Suprapubic skin (tissue), 4 donors: ENCODE measurements at places on chromosomes 16 and 17. TPM values are rescaled to one million over a fixed set of nuclear protein-coding genes. Genes with fewer than 3 reads are reported as not detected.

GRCh38 chr17:57766318-57766943 lies 21.3 kb upstream of the CCDC182 start:
- no peak for DNase-seq

- DNase-seq, result no peak
Observed at GRCh38 chr17:67272312-67273047, 27.5 kb upstream of the HELZ start.

GRCh38 chr17:66783656-66784381 lies 51.1 kb upstream of the CACNG5 start:
- peak; percentile 62 for DNase-seq

DNA sequence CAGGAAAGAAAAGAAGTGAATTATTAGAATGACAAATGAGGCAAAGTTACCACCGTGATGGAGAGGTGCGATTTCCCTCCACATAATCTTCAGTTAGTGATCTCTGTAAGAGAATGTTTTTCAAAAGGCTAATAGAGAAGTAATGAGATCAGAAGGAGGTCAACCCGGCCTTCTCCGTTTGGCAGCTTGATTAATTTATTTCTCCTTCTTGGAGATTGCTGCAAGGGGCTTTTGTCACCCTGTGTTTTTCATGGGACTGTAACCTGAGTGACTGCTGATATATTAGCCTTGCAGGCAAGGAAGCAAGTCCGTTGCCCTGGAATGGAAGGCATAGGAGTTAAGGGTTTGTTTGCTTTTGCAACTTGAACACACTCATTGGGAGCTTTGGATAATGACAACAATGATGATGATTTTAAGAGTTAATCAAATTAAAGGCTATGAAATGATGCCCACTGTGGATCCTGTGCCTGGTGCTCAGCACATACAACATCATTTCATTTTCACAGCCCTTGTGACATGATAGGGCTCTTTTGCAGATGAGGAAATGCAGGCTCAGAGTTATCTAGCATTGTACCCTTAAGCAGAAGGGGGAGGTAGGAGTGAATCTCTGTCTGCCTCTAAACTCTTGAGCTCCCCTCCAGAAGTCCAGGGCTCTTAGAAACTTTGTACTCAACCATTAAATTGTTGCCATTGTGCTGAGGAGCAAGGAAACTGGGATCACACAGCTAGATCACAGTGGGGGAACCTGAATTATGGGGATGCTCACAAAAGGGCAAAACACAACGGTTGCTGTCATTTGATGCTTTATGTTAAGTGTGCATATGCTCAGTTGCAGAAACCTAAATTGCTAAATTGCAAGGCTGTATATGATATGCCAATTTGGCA lies 226.3 kb downstream of the WWOX start:
- DNase-seq, result no peak

GRCh38 chr16:67959536-67960329 lies 8.7 kb downstream of the SLC12A4 start:
- peak; percentile 79 for DNase-seq

DNA sequence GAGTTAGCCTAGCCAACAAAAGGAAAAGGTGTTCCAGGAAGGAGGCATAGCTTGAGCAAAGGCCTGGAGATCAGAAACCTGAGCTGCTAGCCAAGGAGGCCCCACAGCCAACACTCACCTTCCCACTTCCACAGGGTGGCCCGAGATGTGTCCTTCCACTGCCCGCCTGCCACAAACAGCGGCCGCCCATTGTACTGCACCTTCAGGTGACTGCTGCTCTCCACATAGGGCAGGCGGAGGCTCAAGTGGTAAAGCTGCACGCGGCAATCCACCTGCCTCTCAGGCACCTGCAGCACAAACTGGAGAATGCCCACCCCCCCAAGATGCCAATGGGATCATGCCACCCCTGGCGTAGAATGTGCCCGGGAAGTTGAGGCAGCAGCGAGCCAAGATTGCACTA lies 111.5 kb downstream of the RMI2 start:
- no peak for DNase-seq

- DNase-seq, result no peak
Observed at GRCh38 chr17:60468371-60468770, 46.1 kb downstream of the CHCT1 start.

DNA sequence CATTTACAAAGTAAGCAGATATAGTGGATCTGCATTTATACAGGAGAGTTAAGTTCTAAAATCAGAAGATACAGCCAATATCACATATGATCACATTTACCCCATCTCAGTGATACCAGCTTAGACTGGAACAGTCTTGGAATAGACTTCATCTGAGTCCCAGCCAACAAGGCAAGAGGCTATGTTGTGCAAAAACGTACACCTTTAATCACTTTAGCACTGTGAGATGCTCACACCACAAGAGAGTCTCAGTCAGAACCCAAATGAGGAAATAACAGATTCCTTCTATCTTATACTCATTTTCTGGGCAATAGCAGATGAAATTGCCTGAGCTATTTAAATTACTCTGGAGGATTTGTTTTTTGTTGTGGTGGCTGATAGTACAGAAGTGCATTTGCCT lies 145.6 kb downstream of the ANKFN1 start:
- DNase-seq, result no peak

DNA sequence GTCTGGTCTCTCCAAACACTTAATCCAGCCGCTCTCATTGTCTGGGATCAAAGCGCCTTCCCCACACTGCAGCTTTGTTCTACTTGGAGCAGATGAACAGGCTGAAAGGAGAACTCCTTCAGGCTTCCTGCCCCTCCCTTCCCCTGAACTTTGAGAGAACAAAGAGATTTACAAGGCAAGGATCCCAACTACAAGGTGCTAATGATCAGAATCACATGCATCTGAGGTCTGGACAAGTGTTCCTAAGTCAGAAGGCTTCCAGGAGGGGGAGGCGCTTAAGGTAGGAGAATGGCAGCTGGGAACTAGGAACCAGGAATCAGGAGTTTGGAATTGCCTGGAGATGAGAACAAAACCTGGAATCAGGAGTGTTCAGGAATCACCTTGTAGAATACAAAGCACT lies 606.3 kb upstream of the CDH11 start:
- DNase-seq, result no peak

Gene INCA1
- 0.73 TPM for total RNA-seq

Gene RHBDF2
- 45.9 TPM for total RNA-seq

Gene TMC8
- total RNA-seq, result 0.36 TPM

Gene RGS11
- 0.45 TPM for total RNA-seq

Gene CACNG5
- not detected for total RNA-seq
